NCI-H1694 treated with DMSO at 0.1 percent for 48 hours (cell line): ENCODE measurements at places on chromosomes 5 and 9.
A peak's percentile ranks its signal among the peaks of the same experiment; 100 is the strongest.

DNA sequence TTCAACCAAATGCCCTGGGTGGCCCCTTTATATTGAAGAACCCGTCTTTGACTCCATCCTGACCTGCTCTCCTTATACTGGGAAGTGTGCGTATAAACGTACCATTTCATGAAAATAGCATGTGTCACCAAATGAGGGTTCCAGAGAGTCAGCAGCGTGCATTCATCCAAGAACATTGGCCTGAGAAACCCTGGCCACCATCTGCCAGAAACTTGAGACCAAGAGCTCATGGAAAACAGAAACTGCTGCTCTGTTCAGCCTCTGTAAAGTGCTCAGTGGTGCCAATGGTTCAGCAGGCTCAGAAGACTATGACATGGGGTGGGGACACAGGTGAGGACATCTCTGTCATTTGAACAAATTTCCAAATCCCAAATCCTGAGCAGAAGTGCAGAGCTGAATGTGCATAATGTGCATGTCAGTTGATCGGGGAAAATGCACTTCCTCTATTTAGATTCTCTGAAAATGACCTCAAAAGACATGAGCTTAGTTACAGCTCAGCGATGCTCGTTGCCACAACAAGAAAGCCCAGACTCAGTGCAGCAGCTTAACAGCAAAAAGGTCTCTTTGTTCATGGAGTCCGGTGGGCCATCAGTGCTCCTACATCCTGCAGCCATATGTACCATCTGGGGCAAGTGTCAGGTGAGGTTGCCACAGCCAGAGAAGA is 176.1 kb downstream of the ATPSCKMT start:
- no peak for DNase-seq

DNA sequence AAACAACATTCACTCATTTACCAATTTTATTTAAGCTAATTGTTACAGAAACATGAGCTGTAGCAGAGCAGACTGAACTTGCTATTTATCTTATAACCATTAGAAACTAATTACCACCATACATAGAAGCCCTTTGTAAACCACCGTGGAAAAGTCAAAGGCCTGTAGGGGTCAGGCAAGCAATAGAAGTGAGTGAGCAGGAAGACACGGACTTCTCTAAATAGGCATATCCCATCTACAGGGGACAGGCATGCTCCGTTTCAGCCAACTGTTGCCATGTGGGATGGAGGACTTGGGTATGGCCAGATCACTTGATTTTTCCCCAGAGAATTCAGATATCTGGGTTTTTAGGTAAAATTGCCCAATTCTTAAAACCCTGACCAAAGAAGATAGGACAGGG is 44.8 kb downstream of the PRRC1 start:
- no peak for DNase-seq

DNA sequence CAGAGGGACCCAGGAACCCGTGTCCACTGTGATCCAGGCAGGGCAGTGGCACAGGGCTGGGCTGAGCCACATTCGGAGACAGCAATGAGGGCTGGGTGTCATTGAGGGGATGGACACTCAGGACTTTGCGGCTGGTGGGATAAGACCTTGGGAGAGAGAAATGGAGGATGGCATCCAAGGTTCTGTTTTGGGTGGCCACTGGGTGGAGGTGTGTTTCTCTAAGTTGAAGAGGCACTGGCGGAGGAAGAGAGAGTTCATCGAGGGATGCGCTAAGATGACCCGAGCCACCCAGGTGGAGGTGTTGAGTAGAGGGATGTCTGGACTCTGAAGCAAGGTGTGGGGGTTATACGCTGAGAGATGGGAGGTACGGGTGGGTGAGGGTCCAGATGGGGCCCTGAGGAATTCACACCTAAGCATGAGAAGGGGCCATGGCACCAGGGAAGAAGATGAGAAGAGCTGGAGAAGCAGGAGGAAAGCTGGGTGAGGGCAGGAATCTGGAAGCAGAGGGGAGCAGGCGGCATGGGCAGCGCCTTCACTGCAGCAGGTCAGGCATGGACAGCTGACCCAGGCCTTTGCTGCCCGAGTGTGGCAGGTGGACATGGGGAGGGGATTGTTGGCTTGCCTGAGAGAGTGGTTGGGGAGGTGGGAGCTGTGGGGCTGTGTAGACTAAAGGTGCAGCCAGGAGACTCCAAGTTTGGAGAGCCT is 2.5 kb upstream of the SLC25A48 start:
- DNase-seq: no peak

DNA sequence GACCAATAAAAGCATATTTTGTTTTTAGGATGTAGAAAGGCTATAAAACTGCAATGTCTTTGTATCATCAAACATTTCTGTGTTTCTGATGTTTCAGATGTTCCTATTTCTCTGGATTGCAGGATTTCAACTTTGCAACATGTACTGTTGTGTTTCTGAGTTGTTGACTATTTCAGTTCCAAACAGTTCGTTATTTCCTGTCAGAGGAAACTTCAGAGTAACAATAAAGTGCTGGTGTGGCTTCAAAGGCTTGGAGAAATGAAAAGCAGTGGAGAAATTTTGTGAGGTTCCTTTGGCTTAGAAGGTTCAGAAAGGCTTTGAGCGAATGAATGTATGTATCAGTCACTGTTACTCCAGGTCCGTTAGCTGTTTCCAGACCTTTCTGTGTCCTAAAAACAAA is 17.2 kb downstream of the TJP2 start:
- no peak for DNase-seq

DNA sequence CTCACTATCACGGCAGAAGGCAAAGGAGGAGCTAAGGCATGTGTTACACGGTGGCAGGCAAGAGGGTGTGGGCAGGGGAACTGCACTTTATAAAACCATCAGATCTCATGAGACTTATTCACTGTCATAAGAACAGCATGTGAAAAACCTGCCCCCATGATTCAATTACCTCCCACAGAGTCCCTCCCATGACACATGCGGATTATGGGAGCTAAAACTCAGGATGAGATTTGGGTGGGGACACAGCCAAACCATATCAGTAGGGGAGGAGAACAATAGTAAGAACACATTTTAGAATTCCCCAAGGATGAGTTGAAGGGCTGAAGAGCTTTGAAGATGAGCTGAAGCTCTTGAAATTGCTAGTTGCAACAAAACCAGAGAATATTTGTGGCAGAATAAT is 287.9 kb downstream of the SMARCA2 start:
- no peak for DNase-seq

- no peak for DNase-seq
Observed at GRCh38 chr9:93950619-93951601, 4.2 kb downstream of the BARX1 start.

DNA sequence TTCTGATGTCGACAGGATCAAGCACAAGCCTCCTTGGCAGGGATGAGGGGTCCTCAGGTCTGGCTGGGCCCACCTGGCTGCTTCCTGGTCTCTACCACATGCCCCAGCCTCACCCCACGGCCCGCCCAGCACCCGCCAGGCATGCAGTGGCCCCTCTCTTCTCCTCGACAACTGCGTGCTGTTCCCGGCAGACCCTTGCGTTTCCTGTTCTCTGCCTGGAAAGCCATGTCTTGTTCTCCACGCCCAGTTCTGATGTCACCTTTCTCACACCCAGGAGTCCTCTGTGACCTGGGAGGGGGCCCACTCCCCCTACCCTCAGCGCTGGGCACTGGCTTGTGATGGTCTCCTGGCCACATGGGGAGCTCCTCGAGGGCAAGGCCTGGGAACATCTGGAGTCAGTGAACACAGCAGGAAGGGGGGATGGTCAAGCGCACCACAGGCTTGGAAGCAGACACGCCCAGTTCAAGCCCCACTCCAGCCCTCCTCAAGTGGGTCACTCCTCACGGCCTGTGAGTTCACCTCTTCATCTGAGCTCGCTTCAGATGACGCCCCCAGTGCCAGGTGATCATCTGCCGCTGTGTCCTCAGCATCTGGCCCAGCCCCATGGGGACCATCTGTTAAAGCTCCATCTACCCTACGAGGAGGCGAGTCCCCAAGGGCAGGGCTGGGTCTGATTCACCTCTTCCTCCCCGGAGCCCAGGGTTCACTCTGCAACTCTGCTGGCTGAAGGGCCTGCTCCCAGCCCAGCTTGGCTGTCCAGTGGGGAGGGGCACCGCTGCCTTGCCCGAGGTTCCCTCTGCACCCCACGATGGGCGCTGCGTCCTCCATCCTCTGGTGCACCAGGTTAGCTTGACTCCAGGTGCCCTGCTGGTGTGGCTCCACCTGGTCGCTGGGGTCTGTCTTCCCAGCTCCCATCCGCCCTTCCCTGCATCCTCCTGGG is 133.2 kb upstream of the PHYKPL start:
- DNase-seq: no peak

GRCh38 chr5:17882760-17883488 is 248.7 kb downstream of the TAF11L14 start:
- peak; percentile 13 for DNase-seq

DNA sequence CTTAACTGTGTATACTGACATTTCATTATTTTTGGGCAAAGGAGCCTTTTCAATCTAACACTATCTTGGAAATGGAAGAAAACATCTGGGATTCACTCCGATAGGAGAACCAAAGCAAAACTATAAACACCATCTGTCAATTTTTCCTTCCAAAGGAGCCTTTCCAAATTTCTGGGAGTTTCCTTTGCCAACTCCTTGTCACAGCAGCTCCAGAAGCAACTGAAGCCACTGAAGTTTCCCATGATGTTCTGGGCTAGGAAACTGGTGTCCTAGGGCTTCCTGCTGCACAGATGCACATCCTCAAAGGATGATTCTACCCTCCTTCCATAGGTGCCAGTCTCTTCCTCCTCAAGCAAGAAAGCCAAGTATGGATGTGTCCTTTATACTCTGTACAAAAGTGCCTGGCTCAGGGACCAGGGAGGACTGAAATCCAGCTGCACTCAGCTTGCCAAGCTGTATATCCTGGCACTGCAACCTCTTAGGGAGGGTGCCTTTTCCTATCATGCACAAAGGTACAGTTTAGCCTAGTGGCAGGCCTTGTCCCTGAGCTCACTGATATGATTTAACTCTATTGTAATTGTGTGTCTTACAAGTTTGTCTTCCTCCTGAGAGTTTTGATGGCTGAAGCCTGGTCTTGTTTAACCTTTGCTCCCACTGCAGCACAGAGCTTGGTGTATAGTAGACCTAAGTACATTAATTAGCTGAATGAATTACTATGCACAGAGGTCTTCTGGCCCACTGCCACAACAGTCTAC is 8.4 kb upstream of the UBAP1 start:
- peak; percentile 45 for DNase-seq

DNA sequence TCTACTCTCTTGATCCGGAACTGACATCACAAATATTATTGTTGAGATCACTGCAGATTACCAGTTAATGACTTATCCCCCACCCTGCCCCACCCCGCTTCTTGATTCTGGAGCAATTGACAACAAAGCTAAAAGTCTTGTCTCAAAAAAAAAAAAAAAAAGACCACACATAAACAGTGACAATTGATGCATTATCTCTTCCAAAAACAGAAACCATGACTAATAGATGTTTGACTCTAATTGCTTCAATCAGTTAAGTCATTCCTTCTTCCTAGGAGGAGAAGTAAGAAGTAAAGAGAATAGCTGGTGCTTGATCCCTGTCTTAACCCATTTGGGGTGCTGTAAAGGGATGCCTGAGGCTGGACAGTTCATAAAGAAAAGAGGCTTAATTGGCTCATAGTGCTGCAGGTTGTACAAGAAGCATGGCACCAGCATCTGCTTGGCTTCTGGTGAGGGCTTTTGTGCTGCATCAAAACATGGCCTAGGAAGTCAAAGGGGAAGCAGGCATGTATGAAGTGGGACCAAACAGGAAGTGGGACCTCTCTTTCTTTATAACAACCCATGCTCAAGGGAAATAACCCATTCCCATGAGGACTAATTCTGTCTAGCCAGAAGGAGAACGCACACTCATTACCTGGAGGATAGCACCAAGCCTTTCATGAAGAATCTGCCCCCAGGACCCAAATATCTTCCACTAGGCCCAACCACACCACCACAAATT is 158.7 kb downstream of the TMEM167A start:
- no peak for DNase-seq

DNA sequence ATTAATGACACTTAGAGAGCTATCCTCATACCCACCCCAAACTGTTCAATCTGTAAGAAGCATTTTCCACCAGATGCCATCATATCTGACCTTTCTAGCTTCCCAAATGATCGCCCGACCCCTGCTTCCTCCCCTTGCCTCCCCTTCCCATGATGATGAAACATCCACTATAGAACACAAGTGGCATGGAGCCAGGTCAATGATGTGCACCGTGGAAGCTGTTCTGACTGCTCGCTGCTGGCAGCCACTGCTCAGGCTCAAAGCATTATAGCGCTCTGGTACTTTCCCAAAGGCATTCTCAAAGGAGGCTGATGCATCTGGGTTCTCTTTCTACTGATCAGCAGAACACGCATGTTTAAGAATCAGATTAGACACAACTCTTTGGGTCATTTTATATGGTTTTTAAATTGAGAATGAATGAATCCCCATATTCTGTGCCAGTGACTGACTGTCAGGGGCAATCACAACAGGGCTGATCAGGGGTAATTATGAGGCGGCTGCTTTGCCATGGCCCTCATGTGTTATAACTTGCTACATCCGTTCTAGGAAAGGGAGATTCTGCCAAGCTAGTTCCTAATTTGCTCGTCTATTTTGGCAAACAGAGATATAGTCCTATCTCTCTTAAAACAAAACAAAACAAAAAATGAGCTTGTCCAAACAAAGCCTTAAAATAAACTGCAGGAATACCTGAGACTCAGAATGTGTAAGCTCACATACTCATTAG is 343.7 kb downstream of the ENC1 start:
- peak; percentile 84 for DNase-seq

GRCh38 chr5:79023348-79023747 is 38.2 kb upstream of the ARSB start:
- DNase-seq: peak; percentile 51
